ENCODE measurements at places on chromosomes 5 and 9.

DNA sequence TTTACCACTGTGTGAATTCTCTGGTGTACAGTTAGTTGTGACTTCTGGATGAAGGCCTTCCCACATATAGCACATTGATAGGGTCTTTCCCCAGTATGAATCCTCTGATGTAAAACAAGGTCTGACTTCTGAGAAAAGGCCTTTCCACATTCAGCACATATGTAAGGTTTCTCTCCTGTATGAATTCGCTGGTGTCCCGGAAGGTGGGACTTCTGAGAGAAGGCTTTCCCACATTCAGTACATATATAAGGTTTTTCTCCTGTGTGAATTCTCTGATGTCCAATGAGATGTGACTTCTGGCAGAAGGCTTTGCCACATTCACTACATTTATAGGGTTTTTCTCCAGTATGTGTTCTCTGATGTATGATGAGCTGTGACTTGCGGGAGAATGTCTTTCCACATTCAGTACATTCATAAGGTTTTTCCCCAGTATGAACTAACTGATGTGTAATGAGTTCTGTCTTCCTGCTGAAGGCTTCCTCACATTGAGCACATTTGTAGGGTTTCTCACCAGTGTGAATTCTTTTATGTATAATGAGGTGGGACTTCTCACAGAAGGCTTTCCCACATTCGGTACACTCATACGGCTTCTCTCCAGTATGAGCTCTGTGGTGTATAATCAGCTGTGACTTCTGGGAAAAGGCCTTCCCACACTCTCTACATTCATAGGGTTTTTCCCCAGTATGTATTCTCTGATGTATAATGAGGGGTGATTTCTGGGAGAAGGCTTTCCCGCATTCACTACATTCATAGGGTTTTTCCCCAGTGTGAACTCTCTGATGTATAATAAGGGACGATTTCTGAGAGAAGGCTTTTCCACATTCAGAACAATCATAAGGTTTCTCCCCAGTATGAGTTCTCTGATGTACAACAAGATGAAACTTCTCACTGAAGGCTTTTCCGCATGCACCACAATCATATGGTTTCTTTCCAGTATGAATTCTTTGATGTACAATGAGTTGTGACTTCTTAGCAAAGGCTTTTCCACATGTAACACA lies 9.1 kb downstream of the ZNF300 start:
- DNase-seq: no peak

- no peak for DNase-seq
These were observed 24.8 kb downstream of the IL6ST start for GRCh38 chr5:55969956-55970355.

DNA sequence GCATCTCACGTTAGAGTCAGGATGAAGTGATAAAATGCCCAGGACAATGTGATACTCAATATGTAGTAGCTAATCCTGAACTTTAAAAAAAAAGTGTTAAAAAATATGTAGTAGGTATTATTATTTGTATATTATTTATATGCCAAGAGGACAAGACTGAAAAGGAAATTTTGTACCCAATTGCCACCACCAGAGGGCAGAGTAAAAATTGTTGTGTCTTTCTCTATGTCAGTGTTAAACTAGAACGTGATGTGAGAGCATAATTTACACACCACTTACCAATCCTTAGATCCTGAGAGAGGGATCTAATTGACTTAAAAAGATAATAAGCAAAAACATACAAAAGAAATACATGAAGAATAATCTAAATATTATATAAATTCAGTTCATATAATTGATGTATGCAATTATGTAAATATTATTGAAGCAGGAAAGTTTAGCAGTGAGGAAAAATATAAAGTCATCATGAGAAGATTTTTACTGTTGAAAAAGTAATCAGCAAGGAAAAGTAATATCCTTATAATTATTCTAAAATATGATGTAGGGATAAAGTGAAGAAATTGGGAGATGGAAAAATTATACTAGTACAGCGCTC lies 288.9 kb downstream of the RAB3C start:
- no peak for DNase-seq

DNA sequence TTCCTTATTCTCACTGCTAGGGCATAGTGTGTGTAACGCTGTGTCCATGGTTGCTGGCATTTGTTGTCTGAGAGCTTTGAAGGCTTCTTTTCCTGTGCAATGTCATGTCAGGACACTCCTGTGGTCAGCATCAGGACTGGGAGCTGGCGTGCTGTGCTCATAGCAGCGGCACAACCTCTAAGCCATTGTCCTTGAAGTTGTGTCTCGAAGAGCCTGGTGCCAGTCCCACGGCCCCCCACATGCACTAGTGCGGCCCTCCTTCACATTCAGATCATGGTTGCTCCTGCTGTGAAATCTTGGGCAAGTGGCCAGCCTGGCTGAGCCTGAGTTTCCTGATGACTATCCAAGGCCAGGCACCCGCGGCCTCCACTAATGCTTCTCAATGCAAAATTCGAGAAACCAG lies 32.4 kb downstream of the PDZD2 start:
- peak; percentile 39 for DNase-seq

DNA sequence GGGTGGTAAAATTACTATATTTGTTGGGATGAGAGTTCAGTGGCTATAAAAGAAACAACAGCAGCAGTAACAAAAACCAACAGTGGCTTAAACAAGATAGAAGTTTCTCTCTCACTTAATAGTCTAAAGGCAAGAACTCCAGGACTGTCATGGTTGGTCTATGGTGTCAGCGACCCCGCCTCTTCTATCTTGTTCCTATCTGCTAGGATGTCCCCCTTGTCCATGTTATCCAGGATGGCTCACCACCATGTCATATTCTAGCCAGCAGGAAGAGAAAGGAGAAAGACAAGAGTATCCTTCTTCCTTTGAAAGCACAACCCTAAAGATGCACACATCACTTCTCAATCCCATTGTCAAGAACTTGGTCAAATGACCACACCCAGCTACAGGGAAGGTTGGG lies 11.3 kb upstream of the OTP start:
- DNase-seq: no peak

DNA sequence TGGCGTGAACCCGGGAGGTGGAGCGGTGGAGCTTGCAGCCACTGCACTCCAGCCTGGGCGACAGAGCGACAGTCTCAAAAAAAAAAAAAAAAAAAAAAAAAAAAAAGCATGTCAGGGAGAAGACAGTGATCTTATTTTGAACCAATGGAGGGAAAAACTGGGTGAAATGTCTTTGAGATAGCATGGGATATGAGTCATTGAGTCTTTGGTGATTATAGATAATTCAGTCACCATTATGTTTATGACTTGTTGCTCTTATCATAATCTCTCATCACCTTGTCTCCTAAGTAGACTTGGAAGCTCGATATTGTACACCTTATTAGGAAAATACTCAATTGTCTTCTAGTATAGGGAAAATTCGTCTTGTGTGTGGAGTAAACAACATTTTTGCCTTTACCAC lies 55.1 kb upstream of the KDM4C start:
- no peak for DNase-seq

DNA sequence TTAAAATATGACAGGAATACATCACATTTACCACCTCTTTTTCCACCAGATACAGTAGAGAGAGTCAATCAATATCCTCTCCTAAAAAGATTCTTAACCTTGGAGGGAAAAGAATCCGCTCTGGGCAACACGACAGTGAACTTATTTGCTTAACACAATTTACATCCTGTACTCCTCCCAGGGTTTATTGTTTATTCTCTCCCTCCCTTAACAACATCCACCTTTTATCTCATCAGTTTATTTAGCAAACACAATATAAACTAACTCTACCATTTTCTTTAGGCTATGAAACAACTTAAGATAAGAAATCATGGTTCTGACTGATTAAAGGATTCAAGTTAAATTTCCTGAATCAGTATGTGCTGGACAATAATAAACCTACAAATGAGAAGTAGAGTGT lies 50.9 kb downstream of the CERT1 start:
- DNase-seq: no peak

DNA sequence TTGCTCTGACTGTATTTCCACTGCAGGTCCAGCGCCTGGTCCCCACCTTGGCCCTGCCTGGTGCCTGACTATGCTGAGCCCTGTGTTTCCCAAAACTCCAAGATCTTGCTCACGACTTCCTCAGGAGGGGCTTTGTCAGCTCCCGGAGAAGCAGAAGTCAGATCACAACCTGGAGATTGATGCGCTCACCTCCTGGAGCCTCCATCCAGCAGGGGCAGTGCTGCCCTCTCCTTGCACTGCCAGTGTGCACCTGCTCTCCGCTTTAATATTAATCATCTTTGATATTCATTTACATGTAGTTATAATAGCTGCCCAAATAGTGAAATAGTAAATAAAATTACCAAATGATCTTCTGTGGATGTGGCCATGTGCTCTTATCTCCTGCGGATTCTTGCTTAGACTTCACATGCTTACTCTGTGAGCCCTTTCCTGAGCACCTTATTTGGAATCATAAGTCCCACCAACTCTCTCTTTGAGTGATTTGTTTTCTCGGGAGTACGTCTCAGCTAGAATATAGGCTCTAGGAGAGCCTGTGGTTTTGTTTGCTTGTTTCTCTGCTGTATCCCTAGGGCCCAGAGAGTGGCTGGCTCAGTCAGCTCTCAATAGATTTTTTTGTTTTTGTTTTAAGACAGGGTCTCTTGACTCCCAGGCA lies 17.4 kb downstream of the MAML1 start:
- no peak for DNase-seq

DNA sequence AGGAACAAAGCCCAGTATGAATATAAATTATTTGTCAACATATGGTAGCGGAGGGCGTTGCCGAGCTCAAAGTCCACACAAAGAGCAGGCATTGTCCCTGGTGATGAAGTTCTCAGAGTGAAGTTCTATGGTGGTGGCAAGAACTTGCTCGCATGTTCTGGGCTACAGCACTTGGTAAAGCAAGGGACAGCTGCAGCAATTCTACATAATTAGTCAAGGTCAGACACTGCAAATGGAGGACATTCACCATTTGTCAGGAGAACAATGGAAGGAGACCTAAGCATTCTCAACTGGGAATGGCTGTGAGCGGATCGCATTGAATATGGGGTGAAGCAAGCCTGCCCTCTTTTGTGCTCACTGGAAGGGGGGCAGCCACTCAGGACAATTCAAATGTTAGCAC lies 503.8 kb upstream of the ADAMTS16 start:
- DNase-seq: no peak

GRCh38 chr9:86562691-86563090 lies 208.5 kb upstream of the TUT7 start:
- no peak for DNase-seq

GRCh38 chr5:180644825-180645273 lies 4.6 kb downstream of the FLT4 start:
- peak; percentile 7 for DNase-seq

GRCh38 chr9:120080849-120081248 lies 499.1 kb downstream of the CDK5RAP2 start:
- no peak for DNase-seq

GRCh38 chr9:82308836-82309235 lies 320.3 kb downstream of the SPATA31D1 start:
- DNase-seq: no peak

GRCh38 chr5:143231416-143231815 lies 172.1 kb downstream of the NR3C1 start:
- no peak for DNase-seq

DNA sequence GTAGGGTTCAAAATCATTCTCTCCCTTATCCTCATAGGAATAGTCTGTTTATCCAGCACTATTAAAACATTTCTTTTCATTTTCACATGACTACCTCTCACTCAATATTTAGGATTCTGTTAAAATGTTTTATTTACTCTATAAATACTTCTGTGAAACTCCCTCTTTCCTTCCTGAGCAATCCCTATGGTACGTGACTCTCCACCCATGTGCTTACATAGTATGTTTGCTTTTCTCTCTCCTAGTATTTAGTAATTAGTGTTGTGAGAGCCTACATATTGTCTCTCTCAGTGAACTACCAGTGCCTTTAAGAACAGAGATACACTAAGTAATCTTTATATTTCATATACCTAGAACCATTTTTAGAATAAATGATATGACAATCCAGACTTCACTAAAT lies 46.0 kb downstream of the PTPRD start:
- DNase-seq: no peak

- no peak for DNase-seq
These were observed 49.9 kb upstream of the C5orf46 start for GRCh38 chr5:147956064-147956841.

GRCh38 chr9:108468364-108468763 lies 387.4 kb downstream of the ACTL7B start:
- no peak for DNase-seq

GRCh38 chr5:79687889-79688288 lies 1.7 kb upstream of the CMYA5 start:
- no peak for DNase-seq

- no peak for DNase-seq
These were observed 53.6 kb downstream of the FER start for GRCh38 chr5:108801301-108801700.

DNA sequence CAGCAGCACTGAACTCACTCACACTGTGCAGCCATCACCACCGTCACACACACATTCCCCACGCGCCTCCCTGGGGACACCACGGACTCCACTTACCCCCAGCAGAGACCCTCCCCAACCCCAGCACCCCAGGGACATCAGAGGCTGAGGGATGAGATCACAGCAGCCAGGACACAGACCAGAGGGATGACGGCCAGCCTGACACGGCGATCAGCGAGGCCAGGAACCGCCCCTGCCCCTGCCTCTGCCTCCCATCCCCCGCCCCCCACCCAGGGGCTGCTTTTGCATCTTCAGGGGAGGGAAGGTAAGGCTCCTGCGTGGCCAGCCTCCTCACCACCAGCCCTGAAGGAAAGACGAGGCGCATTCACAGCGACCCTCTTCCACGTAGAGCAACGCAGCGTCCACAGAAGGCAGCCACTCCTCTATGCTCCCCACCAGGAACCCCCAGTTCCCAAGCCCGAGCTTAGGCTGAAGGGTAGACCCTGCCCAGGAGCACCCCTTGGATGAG lies 104.5 kb downstream of the VAV2 start:
- no peak for DNase-seq
